ENCODE measurements at places on chromosomes 11 and 22.

DNA sequence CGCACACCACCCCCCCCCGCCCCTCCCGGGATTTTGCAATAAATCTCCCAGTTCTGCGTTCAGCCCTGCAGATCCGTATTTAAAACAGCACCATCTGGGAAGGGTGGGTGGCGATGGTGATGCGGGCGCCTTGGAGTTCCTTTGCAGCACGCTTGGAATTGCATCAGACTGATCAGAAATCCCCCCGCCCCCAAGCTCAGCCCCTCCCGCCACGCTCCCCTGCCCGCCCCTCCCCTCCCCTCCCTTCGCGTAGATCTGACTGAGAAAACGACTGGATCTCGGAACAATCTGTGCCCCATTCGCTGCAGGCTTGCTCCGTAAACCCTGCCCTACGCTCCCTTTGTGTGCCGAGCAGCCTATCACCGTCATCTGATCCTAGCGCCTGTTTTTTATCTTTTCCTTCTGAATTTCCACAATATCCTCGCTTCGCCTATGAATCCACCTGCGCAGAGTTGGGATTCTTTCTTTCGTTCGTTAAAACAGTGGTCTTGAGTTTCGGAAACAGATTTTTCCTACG is 18.1 kb upstream of the BDNF start:
- DNase-seq: no peak

DNA sequence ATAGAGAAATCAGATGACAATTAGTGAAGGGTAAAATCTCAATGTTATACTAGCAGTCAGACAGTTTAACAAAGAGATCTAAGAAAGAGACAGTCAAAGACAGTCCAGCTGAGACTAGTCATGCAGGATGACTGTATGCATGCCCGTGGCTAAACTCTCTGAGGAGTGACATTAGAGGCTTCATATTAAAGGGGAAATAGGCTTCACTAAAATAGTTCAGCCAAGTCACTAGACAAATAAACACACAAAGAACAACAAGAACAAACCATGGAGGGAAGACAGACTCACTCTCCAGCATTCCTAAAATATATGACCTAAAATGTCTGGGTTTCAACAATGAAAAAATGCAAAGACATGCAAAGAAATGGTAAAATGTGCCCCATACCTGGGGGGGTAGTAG is 18.6 kb upstream of the APLNR start:
- no peak for DNase-seq

DNA sequence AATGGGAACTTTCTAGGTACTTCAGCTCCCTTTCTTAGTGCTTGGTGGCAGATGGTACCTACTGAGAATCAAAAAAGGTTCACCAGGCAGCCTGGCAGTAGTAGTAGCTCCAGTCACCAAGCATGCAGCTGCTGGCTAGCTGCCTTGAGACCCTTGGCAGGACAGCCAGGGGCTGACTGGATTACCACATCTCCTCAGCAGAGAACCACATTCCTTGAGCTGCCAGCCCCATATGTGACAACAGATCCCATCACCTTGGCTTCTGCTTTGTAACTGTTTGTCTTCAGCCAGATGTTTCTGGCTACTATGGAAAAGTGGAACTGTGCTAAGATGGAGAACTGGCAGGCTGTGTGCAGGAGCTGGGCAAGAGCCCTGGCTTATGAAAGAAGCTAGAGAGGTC is 39.6 kb upstream of the CHRM4 start:
- DNase-seq: no peak

GRCh38 chr11:134250246-134250645 is 2.9 kb downstream of the THYN1 start:
- DNase-seq: no peak

DNA sequence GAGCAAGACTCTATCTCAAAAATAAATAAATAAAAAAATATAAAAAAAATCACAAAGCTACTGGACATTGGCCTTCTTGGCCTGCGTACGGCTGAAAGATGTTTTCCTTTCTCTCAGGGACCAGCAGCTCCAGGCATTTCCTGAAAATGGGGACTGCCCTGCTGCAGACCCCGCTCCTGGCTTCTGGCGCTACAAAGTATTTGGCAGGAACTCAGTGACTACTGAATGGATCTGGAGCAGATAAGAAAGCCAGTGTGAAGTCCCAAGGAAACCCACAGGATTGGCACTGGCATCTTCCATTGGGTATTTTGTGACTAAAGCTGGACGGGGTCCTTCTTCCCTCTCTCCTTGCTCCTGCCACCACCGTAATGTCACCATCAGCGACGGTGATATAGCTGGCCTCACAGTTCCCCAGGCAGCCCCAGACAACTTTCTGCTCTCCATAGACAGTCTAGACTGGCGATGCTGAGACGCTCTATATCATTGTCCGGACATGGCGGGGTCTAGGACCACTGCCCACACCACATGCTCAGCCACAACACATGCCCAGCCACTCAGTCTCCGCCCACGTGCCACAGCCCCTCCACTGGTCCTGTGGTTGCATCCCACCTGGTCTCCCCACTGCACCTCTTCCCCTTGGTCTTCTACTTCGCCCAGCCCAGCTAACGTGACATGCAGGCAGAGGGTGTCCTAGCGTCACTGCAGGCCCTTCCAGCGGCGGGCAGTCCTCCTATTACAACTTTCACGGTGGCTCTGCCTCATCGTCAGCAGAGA is 22.7 kb upstream of the YPEL1 start:
- DNase-seq: no peak

DNA sequence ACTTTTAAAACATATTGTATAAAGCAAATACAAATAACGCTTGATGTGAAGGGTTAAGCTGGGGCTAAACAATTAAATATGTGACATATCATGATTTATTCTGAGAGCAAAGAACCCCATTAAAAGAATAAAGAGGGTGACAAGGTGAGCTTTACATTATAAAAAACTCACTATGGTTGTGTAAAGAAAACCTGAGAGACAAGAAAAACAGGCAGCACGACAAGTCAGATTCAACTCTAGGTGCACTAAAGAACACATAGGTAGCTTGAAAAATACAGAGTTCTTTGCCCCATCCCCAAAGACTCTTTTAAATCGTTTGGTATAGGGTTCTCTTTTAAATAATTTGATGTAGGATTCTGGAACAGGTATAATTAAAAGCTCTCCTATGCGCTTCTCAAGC is 63.5 kb downstream of the LUZP2 start:
- DNase-seq: no peak
